ENCODE measurements at places on chromosomes 12 and 14.
A peak's percentile ranks its signal among the peaks of the same experiment; 100 is the strongest.

DNA sequence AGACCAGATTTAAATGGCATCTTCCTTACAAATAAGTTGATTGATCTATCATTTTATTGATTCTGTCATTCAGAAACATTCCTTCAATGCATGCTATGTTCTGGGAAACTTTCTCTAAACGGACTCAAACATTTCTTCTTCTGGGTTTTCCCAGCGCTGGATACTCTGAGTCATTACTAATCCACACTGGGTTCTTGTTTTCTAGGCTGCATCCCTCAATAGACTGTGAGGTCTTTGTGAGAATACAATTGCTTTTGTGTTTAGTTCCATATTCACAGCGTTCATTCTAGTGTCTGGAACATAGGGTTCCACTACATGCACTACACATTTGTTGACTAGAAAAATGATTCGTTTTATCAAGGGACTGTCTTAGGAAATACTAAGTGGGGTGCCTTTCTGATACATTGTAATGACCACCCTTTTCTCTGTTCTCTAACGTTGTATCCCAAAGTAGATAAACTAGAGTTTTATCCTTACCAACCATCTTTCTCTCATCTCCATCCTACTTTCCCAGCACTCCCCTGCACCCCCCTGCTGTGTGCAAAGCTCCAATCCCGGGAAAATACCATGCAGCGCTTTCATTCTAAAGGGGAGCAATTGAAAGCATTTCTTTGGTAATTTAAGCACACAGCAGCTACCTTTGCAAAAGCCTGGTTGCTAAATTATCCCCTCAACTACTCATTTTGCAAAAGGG, 878.7 kb downstream of the DIO2 start:
- DNase-seq: no peak

GRCh38 chr14:72420749-72421474, 473.0 kb downstream of the DPF3 start:
- peak; percentile 20 for DNase-seq

DNA sequence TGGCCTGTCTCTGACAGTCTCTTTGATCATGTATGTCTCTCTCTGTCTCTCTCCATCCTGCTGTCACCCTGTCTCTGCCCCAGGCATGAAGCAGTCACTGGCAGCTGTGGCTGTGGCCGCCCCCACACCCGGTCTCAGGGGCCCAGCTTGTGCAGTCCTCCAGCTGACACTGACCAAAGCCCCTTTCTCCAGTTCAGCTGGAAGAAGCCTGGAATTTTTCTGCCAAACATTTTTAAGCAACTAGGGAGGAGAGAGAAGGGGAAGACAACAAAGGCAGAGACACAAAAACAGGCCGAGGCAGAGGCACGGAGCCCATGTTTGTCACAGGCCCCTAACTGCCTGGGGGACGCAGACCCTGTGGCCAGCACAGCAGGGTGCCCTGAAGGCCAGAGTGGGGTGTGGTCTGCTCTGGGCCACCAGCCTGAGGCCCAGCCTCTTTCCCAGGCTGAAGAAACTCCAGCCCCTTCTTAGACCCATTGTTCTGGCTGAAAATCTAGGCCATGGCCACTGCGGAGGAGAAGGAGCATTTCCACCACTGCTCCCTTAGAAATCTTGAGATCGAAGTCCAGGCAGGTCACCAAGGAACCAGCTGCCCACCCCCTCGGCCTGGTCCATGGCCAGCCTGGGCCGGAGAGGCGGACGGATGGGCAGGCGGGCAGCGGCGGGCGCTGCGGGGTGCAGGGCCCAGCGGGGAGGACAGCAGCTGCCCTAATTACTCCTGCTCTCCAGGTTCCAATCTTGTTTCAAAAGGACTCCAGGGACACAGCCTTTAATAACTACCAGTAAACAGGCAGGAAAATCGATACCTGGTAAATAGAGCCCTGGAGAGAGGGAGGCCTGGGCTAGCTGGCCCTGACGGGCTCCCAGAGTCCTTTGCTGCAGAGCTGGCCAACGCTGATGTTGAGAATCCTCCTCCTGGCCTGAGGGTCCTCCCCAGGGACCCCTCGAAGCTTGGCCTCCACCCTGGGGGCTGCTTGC, 14.9 kb downstream of the DTX1 start:
- DNase-seq: no peak

- no peak for DNase-seq
Measured at GRCh38 chr14:90545966-90546751, 149.3 kb downstream of the CALM1 start.

DNA sequence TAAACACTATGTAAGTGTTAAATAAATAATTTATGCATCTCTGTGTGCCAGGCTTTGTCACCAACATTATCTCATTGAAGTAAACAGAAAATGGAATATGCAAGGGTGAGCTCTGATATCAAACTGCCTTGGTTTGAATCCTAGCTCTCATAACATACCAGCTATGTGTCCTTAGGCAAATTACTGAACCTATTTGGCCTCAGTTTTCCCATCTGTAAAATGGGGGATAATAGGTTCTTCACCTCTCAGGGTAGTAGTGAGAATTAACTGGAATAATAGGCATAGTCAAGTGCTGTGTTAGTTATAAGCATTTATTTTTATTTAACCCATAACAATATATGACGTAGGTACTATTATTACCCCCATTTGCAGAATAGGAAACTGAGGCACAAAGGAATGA, 190.8 kb upstream of the SRRM4 start:
- DNase-seq: no peak

DNA sequence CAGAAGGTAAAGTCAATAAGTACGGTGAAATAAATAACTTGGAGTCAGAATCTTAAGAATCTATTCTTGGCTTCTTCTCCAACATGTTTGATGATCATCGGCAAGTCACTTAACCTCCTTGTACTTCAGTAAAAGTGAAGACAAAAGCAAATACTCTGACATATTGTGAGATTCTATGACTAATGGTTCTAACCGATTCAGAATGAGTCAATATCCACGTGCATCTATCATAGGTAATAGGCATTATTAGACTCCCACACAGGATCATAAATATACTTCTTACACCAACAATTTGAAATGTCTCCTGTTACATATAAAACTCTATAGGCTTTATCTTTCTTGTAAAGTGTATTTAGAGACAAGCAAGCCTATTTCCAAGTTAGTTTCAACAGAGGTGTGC, 144.4 kb upstream of the ATXN7L3B start:
- DNase-seq: no peak

DNA sequence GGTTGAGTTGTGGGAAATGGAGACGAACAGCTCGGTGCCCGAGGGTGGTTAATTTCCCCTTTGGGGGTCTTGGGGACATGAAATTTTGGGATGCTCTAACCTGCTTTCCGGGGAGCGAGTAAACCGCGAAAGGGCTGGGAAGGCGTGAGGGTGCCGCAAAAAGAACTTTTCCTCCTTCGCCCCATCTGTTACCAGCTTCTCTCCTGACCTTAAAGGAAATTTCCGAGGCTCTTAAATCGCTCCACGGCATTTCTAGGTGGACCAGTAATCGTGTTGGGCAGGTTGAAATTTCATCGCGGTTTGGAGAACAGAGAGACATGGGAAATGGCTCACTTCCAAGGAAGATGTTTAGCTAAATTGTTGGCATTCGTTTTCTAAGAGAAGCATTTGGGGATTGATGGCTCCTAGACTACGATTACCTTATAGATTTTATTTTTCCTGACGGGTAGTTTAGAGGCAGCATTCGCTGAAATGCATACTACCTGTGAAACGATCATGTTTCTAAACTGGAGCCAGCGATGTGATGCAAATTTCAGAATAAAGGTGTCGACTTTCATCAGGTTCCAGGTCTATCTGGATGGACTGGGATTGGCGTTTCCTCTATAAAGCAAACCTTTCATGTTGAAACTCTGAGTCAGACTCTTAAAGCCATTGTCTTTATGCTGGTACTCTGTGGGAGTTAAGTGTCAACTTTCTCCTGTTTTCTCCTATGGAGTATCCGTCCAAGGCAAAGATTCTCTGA, 414.5 kb downstream of the PCNX1 start:
- DNase-seq: peak; percentile 61

DNA sequence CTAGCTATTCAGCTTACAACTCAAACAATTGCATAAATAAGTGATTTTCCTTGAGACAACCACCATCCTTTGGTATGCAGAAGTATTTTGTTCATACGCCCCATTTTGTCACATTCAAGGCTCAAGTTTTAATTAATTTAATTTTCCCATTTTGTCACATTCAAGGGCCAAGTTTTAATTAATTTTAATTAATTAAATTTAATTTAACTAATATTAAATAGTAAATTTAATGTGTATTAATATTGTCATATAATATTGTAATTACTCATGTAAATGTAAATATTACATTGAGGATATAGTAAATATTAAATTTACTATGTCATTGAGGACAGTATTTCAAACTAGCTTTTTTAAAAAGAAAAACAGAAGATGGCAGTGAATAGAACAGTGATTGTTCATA, 216.8 kb upstream of the GARIN2 start:
- DNase-seq: no peak

DNA sequence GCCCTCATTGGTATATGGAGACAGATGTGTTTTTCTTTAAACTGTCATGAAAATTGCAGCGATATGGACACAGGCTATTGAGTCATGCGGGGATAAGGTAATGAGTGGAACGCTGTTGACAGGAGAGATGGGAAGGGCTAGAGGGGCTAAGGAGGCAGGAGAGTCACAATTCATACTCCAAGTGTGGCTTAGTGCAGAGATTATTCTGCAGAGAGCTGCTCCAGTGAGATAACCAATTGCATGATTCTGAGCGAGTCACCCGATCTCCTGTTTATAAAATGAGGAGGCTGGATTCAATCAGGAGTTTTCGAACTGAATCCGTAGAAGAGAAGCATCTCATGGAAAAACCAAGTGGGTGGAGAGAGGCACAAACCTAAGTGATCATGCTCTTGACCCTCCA, 106.4 kb upstream of the PLEKHG7 start:
- no peak for DNase-seq

DNA sequence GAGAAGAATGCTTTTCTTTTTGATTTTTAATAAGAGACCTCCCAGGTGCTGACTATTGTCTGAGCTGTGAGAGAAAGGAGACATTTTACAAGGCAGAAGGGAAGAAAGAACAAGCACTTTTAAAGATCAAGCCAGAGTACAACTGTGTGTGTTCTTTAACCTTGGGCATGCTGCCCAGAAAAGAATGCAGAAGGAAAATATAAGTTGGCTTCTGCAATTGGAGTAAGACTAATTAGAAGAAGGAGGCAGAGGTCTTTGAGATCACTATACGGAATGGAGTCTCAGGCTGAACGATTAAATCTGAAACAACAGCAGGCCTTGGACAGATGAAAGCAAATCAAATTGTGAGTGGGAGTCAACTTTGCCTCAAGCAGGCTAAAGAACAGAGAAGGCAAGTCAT, 230.5 kb downstream of the ATP23 start:
- no peak for DNase-seq

DNA sequence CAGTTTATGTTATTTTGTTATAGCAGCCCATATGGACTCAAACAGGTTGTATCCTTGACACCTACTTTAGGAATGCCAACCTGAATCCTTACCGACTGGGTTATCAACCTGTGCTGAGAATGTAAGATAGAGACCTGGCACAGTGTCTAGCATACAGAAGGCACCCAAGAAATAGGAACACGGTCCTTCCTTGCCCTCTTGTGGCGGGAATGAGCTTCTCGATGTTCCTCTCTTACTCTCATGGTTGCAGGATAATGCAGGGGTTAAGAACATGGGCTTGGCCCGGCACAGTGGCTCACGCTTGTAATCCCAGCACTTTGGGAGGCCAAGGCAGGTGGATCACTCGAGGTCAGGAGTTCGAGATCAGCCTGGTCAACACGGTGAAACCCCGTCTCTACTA, 6.5 kb downstream of the C12orf43 start:
- peak; percentile 18 for DNase-seq

- DNase-seq: no peak
Measured at GRCh38 chr12:90915353-90915752, 39.6 kb downstream of the CCER1 start.

- no peak for DNase-seq
Measured at GRCh38 chr12:124833693-124834122, 30.0 kb downstream of the SCARB1 start.

DNA sequence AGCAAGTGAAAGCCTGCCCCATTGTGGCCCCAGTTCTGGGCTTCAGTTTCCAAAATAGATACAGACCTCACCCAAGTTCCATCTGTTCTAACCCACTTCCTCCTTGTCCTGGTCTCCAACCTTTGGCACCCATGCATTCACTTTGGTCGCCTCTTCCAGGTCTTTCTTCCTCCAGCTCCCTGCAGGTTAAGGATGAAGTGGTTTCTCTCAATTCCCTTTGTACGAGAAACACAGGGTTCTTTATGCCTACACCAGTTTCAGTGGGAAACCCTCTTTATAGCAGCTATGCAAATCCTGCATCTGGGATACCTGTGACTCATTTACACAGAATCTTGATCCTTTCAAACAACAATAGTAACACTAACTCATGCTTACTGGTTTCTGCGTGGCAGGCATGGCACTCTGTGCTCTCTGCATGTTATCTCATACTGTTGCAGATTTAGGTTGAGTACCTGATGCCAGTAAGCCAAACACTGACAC, 110.6 kb upstream of the AMIGO2 start:
- DNase-seq: no peak

- DNase-seq: no peak
Measured at GRCh38 chr14:80186301-80186800, 25.0 kb downstream of the DIO2 start.

GRCh38 chr12:64219145-64219544, 3.0 kb downstream of the KICS2 start:
- DNase-seq: no peak

DNA sequence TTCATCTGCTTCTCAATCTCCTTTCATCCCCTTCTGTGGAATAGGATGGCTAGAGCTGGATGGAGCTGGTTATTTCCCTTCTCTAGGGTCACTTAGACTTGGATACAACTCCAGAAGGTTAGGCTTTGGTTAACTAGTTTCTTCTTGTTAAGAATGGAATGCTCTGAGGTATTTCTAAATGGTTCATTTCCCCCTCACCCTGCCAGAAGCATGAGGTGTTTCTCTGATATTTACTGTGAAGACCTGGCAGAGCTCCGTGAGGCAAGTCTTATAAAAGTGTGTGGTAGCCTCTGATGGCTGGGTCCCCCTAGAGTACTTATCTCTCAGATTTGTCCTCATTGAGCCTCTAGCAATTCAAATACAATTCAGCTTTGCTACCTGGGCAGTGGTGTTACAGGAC, 207.9 kb downstream of the SLC16A7 start:
- no peak for DNase-seq

Data from NCI-H2171 (cell line).